ENCODE measurements at places on chromosomes 5 and 9.
A peak's percentile ranks its signal among the peaks of the same experiment; 100 is the strongest.

GRCh38 chr5:31464081-31464480 lies 67.8 kb downstream of the DROSHA start:
- DNase-seq: no peak

DNA sequence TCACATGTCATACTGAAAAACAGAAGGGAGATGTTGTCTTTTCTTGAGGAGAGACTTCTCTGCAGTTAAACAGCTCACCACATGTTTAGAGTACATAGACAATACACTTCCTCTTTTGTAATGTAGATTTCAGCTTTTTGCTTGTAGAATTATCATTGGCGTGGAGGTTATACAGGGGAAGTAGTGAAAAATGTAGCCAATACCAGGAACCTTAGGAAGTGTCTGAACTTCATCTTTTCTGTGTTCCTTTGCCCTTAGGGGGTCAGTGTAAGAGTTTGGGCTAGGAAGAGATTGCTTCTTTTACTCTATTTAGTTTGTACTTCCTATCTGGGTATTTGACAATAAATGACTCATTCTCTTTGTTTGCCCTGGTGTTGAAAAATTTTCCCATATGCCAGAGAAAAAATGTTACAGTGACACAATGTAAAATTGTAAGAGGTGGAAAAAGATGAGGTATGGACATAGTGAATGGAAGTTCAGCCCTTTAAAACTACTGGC lies 21.0 kb upstream of the CDKN2B start:
- DNase-seq: no peak

DNA sequence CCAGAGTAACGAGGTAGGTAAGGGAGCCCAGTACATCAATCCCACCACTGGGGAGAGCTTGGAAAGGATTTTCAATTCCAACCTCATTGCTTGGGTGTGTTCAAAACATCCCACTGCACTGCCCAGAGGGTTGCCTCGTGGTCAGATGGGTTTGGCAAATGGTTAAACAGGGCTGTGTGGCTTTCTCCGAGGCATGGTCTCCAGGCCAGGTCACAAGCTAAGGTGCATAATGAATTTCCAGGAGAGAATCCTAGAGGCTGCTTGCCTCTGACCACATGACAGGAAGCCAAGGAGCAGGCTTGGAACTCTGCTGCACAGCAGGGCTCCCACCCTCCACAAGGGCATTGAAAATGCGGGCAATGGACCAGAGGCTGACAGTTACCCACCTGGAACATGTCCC lies 51.6 kb downstream of the DAP start:
- no peak for DNase-seq

DNA sequence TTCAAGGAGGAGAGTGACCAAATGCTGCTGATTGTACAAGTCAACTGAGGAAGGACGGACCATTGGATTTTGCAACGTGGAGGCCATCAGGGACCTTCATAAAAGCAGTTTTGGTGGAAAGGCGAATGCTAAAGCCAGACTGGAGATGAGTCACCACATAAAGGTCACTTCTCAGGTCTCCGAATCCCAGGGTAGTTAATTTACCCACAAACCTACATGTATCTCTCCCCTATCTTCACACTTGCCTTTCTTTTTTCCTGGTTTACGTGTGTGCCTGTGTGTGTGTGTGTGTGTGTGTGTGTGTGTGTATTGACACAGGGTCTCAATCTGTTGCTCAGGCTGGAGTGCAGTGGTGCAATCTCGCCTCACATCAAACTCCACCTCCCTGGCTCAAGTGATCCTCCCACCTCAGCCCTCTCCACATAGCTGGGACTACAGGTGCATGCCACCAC lies 4.6 kb upstream of the CTNNA1 start:
- no peak for DNase-seq

GRCh38 chr5:138336952-138337684 lies 948 bp upstream of the FAM53C start:
- peak; percentile 85 for DNase-seq

- no peak for DNase-seq
Measured at GRCh38 chr5:68433923-68434879, 218.6 kb downstream of the PIK3R1 start.

DNA sequence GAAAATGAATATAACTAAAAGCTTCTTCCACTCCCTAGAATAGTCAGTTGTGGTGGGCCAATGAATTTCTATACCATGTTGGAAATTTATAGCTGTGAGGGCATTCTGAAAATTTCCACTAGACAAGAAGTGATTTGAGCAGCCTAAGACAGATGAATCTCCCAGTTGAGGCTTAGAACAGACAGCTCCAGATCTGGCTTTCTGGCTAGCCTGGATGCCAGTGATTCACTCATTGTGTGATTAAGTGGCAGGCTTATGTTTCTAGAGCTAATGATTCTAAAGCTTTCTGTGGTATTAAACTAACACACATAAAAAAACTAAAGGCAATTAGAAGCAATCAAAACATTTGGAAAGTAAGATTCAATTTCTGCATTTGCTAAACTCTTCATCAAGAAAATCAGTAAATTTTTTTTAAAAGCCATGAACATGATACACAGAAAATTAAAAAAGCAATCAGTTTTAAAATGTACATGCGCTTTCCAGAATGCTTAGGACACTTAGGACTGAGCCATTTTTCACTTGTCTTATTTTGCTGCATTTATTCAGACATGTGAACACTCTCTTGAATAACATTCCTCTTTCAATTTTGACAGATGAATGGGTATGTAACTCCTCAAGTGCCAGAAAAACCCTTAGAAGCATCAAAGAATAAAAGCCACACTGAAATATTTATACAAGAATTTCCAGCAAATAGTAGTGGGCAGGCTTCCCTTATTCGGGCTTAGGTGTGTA lies 100.5 kb upstream of the GNAQ start:
- no peak for DNase-seq

DNA sequence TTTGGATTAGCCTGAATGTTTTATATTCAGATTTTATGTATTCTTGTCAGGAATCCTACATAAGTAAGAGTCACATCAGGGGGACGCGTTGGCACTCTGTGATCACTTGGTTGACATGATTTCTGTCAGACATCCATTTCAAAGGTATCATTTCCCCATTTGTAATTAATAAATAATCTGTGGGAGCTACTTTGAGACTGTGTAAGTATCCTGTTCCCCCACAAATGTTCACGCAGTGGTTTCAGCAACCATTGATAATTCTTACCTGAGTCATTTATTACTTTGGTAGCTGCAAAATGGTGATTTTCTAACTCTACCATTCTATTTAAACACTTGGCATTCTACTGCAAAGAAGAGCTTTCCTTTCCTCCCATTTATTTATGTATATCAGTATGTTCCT lies 56.9 kb upstream of the TBC1D2 start:
- no peak for DNase-seq

DNA sequence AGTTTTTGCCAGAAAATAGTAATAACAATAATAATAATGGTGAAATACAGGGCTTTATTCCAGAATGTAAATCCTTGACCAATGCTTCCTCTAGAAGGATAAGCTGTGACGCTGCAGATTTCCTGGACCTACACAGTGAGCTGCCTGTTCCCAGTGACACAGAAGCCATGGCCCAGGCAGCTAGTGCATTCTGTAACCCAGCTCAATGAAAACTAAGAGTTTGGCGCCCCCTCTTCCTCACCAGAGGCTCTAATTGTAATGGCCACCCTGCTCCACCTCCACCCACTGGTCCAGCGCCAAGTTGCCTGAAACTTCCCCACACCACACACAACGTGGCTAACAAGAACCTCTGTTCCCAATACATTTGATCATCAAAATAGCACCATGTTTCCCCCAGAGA lies 248.1 kb downstream of the CETN3 start:
- DNase-seq: no peak

DNA sequence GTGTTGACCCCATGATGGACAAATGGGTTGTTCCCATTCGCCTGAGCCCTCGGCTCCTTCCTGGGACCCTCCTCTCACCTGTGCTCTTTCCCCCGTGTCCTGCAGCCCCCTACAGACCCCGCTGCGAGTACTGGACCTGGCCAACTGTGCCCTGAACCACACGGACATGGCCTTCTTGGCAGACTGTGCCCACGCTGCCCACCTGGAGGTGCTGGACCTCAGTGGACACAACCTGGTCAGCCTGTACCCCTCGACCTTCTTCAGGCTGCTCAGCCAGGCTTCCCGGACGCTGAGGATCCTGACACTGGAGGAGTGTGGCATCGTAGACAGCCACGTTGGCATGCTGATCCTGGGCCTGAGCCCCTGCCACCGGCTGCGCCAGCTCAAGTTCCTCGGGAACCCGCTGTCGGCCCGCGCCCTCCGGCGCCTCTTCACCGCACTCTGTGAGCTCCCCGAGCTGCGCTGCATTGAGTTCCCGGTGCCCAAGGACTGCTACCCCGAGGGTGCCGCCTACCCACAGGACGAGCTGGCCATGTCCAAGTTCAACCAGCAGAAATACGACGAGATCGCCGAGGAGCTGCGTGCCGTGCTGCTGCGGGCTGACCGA lies 3.4 kb downstream of the LRRC14B start:
- DNase-seq: no peak

DNA sequence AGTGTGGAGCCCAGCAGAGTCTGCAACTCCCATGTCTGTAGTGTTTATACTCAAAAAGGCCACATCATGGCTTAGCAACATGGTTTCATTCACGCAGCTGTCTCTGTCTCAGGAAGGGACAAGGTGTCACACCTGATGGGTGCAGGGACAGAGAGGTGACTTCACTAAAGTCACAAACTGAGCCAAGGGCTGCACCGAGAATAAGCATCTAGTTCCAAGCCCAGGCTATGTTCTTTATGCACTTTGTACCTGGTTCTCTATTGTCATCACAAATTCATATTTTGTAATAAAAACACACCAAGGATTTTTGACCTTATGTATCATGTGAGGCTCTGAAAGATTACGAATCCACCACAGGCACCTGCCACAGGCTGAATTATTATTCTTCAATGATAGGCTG lies 64.9 kb upstream of the STK32A start:
- no peak for DNase-seq

- no peak for DNase-seq
Measured at GRCh38 chr5:60243713-60244112, 350.2 kb upstream of the PDE4D start.

- DNase-seq: no peak
Measured at GRCh38 chr5:151772846-151773561, 1.2 kb downstream of the G3BP1 start.

GRCh38 chr5:141127305-141127704 lies 5.7 kb downstream of the PCDHB4 start:
- no peak for DNase-seq

DNA sequence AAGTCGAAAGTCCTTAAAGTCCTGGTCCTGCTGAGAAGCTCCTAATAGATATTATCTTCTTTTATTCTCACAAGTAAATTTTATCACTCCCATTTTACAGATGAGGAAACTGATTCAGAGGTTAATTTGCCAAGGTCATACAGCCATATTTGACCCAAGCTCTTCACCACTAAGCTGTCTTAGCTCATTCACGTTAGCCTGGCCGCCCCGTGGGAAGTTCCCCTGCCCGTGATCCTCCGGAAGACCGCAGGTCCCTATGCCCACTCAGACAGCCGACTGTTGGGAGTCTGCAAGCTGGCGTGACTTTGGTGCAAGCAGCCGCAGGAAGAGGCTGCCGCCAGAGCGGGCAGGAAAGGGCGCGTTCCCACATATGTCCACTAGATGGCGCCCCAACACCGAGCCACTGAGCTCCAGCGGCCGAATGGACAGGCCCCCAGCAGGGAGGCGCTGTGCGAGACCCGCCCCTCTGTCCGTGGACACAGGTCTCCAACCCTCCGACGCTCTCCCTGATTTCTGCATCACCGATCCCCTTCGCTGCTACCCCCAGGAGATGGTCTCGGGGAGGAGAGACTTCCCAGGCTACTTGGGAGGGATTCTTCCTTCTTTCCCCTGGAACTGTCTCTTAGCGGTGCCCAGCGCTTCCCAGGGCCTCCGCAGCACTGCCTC lies 10.0 kb upstream of the ARAP3 start:
- peak; percentile 57 for DNase-seq

Data from NCI-H1436 (cell line).